ENCODE measurements at places on chromosomes 3 and 15.

GRCh38 chr3:190695994-190696393 lies 166.5 kb downstream of the GMNC start:
- H3K4me1 ChIP-seq = peaks cover 20% of the 10 kb centered on the region
- DNase-seq = no peak
- no peaks in the 10 kb centered on the region for H3K27me3 ChIP-seq
- no peak overlapping the region for H3K4me3 ChIP-seq

DNA sequence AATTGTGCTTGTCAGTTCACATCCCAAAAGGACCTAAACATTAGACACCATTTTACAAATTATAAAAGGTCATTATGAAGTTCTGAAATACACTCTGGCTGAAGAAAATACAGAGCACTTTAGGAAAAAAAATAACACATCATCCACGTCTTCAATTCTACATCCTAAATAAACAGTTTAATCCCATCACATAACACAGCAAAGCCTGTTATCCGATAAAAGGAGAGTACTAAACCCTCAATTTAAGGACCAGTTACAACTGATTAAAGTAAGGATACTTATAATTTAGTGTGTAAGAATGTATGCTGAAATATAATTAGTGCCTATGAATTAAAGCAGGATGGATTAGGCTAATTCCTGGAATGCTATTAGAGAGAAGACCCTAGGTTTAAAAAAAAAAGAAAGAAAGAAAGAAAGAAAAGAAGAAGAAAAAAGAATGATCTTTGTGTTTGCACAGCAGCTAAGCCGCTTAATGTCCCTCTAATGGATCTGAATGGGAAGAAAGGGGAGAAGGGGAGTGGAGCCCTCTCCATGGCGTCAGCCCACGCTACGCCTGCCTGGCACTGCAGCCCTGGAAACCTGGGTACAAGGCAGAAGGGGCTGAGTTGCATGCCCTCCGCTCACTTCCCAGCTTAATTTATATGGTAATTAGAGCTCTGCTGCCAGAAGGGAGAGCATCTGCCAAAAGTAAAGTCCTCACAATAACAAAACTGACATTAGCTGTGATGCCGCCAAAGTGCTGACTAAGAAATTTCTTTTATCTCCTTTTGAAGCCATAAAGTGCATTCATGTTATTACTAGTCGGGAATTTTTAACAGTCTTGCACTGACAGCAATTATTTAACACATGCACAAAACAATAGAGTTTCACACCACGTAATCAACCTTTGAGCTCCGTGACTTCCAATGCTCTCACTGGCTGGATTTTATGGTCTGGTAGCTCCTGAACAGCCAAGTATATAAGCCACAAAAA lies 90.0 kb downstream of the FSIP1 start:
- H3K27me3 ChIP-seq = no peaks in the 10 kb centered on the region
- DNase-seq = peak; percentile 75
- H3K27ac ChIP-seq = no peak overlapping the region

GRCh38 chr15:69299943-69300588 lies 1.4 kb downstream of the PAQR5 start:
- H3K36me3 ChIP-seq = no peaks in the 10 kb centered on the region
- peaks cover 15% of the 10 kb centered on the region for H3K27me3 ChIP-seq
- peak overlapping the region; percentile 69 for H3K4me3 ChIP-seq
- DNase-seq = peak; percentile 70
- H3K27ac ChIP-seq = peak overlapping the region; percentile 60

- H3K27ac ChIP-seq = no peak overlapping the region
- peaks cover 6% of the 10 kb centered on the region for H3K36me3 ChIP-seq
- no peaks in the 10 kb centered on the region for H3K27me3 ChIP-seq
- H3K4me1 ChIP-seq = peaks cover 1% of the 10 kb centered on the region
- no peak overlapping the region for H3K4me3 ChIP-seq
- DNase-seq = no peak
Measured at GRCh38 chr3:100329800-100330489, 4.6 kb upstream of the NIT2 start.

DNA sequence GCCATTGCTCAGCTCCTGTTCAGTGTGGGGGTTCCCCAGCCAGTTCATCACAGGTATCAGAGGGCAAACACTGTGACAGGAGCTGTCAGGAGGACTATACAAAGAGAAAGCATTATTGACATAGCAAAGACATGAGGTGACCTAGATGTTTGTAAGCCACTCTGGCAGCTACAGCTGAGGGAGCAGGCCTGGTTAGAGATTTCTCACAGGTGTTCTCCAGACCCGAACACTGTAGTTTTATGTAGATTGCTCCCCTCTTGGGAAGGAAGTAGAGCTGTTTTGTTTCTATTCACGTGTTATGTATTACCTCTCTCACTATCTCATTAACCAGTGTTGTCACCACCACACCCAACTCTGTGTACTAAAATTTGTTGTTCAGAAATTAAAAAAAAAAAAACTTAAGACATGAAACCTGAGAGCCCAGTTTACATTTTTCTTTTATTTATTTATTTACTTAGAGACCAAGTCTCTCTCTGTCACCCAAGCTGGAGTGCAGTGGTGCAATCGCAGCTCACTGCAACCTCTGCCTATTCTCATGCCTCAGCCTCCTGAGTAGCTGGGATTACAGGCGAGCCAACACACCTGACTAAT lies 123.7 kb downstream of the RBPMS2 start:
- no peaks in the 10 kb centered on the region for H3K27me3 ChIP-seq
- peak; percentile 61 for DNase-seq
- no peak overlapping the region for H3K4me3 ChIP-seq
- H3K4me1 ChIP-seq = peaks cover 36% of the 10 kb centered on the region
- no peaks in the 10 kb centered on the region for H3K36me3 ChIP-seq

- H3K27me3 ChIP-seq = no peaks in the 10 kb centered on the region
- H3K27ac ChIP-seq = peak overlapping the region; percentile 56
- peaks cover 12% of the 10 kb centered on the region for H3K4me1 ChIP-seq
- peak; percentile 62 for DNase-seq
- no peaks in the 10 kb centered on the region for H3K36me3 ChIP-seq
Measured at GRCh38 chr3:167814441-167814951, 79.0 kb downstream of the SERPINI1 start.

- no peaks in the 10 kb centered on the region for H3K36me3 ChIP-seq
- no peaks in the 10 kb centered on the region for H3K27me3 ChIP-seq
- H3K4me3 ChIP-seq = no peak overlapping the region
- no peak overlapping the region for H3K27ac ChIP-seq
- H3K4me1 ChIP-seq = peaks cover 40% of the 10 kb centered on the region
Measured at GRCh38 chr3:16482770-16483531, 30.5 kb downstream of the RFTN1 start.

DNA sequence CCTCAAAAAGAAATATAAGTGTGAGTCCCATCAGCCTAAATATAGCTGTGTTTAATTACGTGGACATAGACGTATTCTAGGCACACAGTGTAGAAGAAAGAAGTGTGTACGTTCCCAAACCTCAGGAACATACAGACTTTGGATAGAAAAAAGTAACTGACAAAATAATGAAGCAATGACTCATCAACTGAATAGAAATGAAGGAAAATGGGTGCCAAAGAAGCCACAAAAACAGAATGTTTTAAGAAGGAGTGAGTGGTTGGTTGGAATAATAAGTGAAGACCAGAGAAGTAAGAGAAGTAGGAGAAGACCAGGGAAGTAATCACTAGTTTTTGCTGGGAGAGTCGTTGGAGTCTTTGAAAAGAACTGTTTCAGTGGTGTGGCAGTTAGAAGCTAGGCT lies 518.1 kb downstream of the ROBO1 start:
- H3K4me1 ChIP-seq = no peaks in the 10 kb centered on the region
- no peaks in the 10 kb centered on the region for H3K36me3 ChIP-seq
- no peak overlapping the region for H3K27ac ChIP-seq
- DNase-seq = no peak

DNA sequence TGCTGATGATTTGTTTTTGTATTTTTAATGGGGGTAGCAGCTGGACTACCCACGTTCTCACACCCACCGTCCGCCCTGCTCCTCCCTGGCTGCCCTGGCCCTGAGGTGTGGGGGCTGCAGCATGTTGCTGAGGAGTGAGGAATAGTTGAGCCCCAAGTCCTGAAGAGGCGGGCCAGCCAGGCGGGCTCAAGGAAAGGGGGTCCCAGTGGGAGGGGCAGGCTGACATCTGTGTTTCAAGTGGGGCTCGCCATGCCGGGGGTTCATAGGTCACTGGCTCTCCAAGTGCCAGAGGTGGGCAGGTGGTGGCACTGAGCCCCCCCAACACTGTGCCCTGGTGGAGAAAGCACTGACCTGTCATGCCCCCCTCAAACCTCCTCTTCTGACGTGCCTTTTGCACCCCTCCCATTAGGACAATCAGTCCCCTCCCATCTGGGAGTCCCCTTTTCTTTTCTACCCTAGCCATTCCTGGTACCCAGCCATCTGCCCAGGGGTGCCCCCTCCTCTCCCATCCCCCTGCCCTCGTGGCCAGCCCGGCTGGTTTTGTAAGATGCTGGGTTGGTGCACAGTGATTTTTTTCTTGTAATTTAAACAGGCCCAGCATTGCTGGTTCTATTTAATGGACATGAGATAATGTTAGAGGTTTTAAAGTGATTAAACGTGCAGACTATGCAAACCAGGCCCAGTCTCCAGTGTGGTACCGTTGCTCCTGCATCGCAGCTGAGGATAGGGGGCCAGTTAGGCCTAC lies 1.4 kb upstream of the FES start:
- H3K36me3 ChIP-seq = peaks cover 42% of the 10 kb centered on the region
- peaks cover 49% of the 10 kb centered on the region for H3K4me1 ChIP-seq
- no peak for DNase-seq
- no peaks in the 10 kb centered on the region for H3K27me3 ChIP-seq
- no peak overlapping the region for H3K4me3 ChIP-seq

GRCh38 chr3:119664850-119665379 lies 4.5 kb upstream of the POPDC2 start:
- DNase-seq = peak; percentile 44
- H3K27me3 ChIP-seq = no peaks in the 10 kb centered on the region
- H3K4me1 ChIP-seq = peaks cover 42% of the 10 kb centered on the region
- H3K36me3 ChIP-seq = peaks cover 23% of the 10 kb centered on the region
- no peak overlapping the region for H3K27ac ChIP-seq
- H3K4me3 ChIP-seq = no peak overlapping the region

GRCh38 chr3:27545061-27545460 lies 60.9 kb upstream of the SLC4A7 start:
- no peak for DNase-seq
- no peak overlapping the region for H3K4me3 ChIP-seq
- no peaks in the 10 kb centered on the region for H3K27me3 ChIP-seq
- H3K27ac ChIP-seq = no peak overlapping the region
- no peaks in the 10 kb centered on the region for H3K36me3 ChIP-seq
- H3K4me1 ChIP-seq = no peaks in the 10 kb centered on the region

DNA sequence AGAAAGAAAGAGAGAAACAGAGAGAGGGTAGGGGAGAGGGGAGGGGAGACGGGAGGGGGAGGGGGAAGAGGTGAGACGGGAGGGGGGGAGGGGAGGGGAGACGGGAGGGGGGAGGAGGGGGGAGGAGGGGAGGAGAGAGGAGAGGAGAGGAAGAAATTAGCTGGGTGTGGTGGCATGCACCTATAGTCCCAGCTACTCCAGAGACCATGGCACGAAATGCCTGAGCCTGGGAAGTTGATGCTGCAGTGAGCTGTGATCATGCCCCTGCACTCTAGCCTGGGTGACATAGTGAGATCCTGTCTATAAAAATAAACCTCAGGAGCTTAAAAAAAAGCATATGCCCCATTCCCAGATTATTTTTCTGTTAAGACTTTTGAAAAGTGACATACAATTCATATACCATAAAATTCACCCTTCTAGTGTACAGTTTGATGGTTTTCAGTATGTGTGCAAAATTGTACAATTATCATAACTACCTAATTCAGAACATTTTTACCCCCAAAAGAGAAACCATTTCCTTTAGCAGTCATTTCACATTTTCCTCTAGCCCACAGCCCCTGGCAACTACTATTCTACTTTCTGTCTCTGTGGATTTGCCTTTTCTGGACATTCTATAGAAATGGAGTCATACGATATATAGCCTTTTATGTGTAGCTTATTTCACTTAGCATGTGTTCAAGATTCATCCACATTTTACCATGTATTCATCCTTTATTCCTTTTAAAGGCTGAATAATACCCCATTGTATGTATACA lies 699.6 kb downstream of the FHIT start:
- H3K36me3 ChIP-seq = no peaks in the 10 kb centered on the region
- H3K27me3 ChIP-seq = no peaks in the 10 kb centered on the region
- no peaks in the 10 kb centered on the region for H3K4me1 ChIP-seq
- DNase-seq = no peak
- no peak overlapping the region for H3K27ac ChIP-seq

- H3K27me3 ChIP-seq = no peaks in the 10 kb centered on the region
- no peak overlapping the region for H3K4me3 ChIP-seq
- H3K36me3 ChIP-seq = peaks cover 63% of the 10 kb centered on the region
Measured at GRCh38 chr3:167691366-167691765, 37.6 kb upstream of the WDR49 start.

GRCh38 chr3:39917065-39917773 lies 107.8 kb downstream of the MYRIP start:
- no peak for DNase-seq
- no peaks in the 10 kb centered on the region for H3K36me3 ChIP-seq
- no peak overlapping the region for H3K27ac ChIP-seq
- no peak overlapping the region for H3K4me3 ChIP-seq
- no peaks in the 10 kb centered on the region for H3K27me3 ChIP-seq

DNA sequence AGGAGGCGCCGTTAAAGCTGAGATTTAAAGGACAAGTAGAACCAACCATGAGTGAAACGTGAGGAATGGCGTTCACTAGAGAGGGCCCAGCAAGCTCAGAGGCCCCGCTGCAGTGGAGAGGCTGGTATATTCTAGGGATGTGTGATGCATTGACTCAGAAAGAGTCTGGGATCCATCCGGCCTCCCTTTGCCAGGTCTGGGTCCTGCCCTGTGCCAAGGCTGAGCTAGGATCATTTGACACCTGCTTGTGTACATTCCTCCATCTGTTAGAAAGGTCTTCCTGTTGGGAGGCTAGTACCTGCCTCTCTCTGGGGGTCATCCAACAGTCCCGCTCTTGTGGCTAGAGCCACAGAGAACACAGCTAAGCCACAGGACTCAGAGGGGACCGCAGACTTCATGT lies 28.4 kb downstream of the CA12 start:
- H3K27ac ChIP-seq = no peak overlapping the region
- no peaks in the 10 kb centered on the region for H3K27me3 ChIP-seq
- no peak for DNase-seq
- H3K4me3 ChIP-seq = no peak overlapping the region
- H3K36me3 ChIP-seq = no peaks in the 10 kb centered on the region

DNA sequence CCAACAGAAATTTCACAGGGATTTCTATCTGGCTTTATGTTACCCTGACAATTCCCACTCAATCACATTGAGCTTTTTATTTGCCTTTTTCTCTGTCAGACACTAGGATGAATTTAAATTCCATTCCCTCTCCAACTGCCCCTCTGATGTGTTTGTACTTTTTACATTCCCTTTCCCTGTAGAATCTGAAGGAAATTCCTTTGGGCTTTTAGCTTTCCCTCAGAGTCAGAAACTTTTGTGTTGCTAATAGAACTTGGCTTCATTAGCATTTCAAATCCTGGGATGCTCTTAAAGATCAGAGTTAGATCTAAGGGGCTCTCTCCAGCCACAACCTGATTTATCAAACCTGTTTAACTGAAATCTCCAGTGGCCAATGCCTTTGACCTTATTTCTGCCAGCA lies 7.9 kb upstream of the RARB start:
- no peak for DNase-seq
- no peaks in the 10 kb centered on the region for H3K36me3 ChIP-seq
- no peaks in the 10 kb centered on the region for H3K4me1 ChIP-seq
- no peak overlapping the region for H3K27ac ChIP-seq
- no peaks in the 10 kb centered on the region for H3K27me3 ChIP-seq

Data from stomach (tissue), 19 donors.